ENCODE measurements at places on chromosomes 4 and X.

DNA sequence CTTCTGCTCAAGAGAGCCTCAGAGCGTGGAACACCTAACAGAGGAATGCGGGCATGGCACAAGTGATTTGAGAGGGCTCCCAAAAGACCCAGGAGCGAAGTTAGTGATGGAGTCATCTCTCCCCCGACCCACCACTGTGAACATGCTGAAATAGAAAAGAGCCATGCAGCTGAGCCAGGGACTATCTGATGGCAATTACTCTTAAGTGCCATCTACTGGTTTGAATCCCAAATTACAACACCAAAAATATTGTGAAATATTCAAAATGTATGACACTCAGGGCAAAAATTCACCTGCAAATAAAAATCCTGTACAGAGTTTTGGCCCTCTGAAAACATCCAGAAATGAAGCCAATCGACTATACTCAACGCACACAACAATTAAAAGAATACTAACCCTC lies 2038.9 kb upstream of the ADGRL3 start:
- DNase-seq, result no peak

DNA sequence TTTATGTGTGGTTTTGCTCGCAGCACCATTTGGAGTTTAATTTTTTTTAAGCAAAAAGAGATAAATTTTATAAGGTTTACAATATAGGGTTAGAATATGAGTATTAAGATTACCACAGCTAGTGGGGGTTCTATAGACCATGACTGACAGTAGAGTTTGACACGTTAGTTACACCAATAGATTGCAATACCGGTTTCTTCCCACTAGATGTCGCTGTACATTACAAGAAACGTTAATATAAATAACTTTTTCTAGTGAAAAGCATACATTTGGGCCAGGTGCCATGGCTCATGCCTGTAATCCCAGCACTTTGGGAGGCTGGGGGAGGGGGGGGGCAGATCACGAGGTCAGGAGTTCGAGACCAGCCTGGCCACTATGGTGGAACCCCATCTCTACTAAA lies 433.6 kb downstream of the MAGEB5 start:
- DNase-seq, result no peak

GRCh38 chrX:71650333-71650969 lies 16.9 kb upstream of the LOC101059915 start:
- DNase-seq, result no peak

GRCh38 chr4:35965300-35965699 lies 279.0 kb downstream of the ARAP2 start:
- DNase-seq, result no peak

GRCh38 chr4:124961138-124961750 lies 248.7 kb upstream of the ANKRD50 start:
- DNase-seq, result no peak

DNA sequence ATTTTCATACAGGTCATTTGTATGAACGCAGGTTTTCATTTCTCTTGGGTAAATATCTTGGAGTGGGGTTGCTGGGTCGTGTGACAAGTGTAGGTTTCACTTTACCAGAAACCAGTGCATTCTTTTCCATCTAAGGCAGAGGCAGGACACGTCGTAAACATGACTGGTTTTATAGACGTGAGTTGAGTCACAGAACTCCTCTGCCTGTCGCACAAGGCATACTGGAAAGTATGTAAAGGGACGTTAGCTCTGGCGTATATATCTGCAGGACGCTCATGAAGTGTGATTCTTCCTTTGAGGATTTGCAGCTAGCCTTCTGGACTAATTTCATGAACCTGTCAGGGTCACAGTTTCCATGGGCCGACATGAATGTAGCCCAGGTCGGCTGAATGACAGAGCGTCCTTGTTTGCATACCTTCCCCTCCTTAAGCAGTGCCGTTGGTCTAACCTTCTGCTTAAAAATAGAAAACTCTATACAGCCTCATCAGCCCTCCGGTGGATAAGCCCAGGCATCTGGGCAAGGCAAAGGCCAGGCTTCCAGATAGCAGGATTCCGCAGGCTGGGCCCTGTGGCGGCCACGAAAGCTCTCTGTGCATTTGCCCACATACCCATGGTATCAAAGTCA lies 106.0 kb downstream of the GPR143 start:
- no peak for DNase-seq

- DNase-seq, result no peak
These were observed 12.0 kb downstream of the P2RY8 start for GRCh38 chrX:1524874-1525582.

All from stimulated activated CD8-positive, alpha-beta memory T cell treated with anti-CD3 and anti-CD28 coated beads, Interleukin-7, amount 100 ng/mL, for 48 hours (primary cell).